ENCODE measurements at places on chromosomes 5 and 9.

DNA sequence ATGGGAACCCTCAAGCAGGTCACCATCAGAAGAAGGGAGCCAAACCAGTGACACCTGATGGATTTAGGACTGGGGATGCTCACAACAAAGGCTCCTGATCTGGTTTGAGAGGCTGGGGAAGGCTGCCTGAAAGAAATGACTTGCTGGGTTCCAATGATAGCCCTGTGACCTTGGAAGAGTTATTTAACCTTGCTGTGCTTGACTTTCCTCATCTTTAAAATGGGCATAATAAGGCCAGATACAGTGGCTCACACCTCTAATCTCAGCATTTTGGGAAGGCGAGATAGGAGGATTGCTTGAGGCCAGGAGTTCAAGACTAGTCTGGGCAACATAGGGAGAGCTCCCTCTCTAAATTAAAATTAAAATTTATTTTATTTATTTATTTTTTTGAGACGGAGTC is 63.6 kb upstream of the PSD2 start:
- no peak for DNase-seq

- no peak for DNase-seq
These were observed 185.2 kb upstream of the NREP start for GRCh38 chr5:111942201-111942600.

- no peak for DNase-seq
These were observed 3.9 kb upstream of the PCYOX1L start for GRCh38 chr5:149353911-149354310.

- DNase-seq, result no peak
These were observed 138.1 kb upstream of the TLE4 start for GRCh38 chr9:79433703-79434102.

- no peak for DNase-seq
These were observed 57.9 kb downstream of the DOCK8 start for GRCh38 chr9:272251-273213.

DNA sequence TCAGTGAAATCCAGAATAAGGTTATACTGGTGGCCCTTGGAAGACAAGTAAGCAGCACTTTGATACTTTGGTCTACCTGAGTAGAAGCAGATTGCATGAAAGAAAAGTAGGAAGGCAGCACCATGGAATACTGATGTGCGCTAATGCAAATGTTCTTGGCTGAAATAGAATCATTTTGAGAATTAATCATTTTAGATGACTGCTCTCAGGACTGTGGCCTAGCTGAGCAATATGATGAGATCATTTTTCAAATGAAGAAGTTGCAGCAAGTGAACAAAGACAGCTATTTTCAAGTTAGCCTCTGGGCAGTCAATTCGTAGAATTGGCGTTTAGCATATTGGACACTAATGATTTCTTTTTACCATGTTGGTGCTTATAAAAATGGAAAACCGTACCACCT is 483.5 kb downstream of the TMEM232 start:
- DNase-seq, result no peak

DNA sequence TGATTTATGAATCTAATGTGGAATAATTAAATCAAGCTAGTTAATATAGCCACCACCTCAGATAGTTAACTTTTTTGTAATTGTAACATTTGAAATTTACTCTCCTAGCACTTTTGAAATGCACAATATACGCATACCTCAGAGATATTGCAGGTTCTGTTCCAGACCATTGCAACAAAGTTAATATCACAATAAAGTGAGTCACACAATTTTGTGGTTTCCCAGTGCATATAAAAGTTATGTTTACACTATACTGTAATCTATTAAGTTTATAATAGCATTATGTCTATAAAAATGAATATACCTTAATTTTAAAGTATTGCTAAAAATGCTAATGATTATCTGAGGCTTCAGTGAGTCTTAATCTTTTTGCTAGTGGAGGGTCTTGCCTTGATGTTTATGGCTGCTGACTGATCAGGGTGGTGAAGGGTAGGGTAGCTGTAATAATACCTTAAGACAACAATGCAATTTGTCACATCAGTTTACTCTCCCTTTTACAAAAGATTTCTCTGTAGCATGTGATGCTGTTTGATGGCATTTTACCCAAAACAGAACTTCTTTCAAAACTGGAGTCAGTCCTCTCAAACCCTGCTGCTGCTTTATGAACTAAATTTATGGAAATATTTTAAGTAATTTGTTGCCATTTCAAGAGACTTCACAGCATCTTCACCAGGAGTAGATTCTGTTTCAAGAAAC is 235.1 kb upstream of the ADAMTSL1 start:
- DNase-seq, result no peak

GRCh38 chr9:135068776-135069415 is 18.6 kb upstream of the OLFM1 start:
- peak; percentile 13 for DNase-seq

DNA sequence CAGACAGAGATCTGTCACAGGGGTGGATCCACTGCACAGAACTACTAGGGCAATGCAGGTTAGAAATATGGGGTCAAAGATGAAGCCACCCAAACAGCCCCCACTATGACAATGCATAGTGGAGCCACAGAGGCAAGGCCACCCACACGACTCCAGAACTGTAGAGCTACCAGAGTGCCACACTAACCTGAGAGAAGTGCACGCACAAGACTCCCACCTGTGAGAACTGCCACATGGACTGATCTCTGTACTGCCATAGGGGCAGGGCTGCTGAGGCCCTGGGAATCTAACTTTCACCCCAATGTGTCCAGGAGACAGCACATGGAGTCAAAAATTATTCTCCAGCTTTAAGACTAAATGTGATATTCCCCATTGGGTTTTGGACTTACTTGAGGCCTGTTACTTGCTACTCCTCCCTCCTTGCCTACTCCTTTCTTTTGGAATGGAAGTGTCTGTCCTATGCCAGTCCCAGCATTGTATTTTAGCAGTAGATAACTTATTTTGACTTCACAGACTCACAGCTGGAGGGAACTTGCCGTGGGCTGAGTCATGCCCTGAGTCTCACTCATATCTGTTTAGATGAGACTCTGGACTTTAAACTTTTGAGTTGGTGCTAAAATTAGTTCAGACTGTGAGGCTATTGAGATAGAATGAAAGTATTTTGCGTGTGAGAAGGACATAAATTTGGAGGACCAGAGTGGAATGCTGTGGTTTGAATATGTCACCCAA is 853.3 kb downstream of the MAT2B start:
- no peak for DNase-seq

- peak; percentile 33 for DNase-seq
These were observed 196.5 kb upstream of the TBCA start for GRCh38 chr5:77972469-77973252.

DNA sequence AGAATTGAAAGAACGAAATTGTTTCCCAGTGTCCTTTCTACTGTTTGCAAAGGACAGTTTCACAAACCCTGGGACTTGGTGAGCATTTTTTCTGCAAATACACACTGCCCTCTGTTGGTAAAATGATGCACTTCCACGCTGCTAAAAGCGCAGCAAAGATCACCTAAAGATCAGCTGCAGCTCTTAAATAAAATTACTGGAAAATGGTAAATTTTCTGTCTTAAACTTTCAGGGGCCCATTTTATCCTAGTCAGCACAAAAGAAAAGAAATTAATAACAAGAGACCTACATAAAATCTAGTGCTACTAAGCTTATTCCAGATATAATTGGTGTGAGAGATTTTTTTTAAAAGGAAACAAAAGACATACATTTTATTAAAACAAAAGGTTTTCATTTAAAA is 566.0 kb downstream of the CAAP1 start:
- DNase-seq, result peak; percentile 29

- no peak for DNase-seq
These were observed 274.1 kb downstream of the NDUFS4 start for GRCh38 chr5:53834500-53834899.

DNA sequence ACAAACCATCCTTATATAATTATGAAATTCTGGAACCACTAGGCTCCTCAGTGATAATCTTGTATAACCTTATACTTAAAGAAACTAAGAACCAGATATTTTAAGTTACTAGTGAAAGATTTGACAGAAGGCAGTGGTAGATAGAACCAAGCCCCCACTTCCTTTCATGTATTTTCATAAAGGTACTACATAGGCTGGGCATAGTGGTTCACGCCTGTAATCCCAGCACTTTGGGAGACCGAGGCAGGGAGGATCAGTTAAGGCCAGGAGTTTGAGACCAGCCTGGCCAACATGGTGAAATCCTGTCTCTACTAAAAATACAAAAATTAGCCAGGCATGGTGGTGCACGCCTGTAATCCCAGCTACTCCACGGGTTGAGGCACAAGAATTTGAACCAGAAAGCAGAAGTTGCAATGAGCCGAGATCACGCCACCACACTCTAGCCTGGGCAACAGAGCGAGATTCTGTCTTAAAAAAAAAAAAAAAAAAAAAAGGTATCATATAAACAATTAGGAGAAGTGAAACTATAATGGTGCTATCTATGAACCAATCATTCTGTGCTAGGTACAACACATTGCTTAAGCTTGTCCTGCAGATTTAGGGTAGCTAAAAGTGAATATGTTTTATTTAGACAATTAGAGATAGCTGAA is 27.9 kb upstream of the DTWD2 start:
- DNase-seq, result no peak

DNA sequence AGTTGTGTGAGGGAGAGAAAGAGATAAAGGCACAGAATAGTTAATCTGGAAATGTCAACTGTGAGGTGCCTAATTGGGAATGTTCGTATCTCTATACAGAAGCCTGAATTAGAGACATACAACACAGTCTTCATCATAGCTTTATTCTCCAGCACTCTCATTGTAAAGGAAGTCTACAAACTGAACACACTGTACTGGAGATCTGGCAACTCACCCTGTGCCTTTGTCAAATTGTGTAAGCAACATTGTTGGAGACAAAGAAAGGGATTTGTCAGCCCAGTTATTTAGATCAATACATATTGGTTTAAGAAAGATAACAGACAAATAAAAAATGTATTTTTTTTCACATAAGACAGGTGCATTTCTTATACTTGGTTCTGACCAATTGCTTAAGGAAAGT is 832.9 kb upstream of the DMAC1 start:
- DNase-seq, result no peak

DNA sequence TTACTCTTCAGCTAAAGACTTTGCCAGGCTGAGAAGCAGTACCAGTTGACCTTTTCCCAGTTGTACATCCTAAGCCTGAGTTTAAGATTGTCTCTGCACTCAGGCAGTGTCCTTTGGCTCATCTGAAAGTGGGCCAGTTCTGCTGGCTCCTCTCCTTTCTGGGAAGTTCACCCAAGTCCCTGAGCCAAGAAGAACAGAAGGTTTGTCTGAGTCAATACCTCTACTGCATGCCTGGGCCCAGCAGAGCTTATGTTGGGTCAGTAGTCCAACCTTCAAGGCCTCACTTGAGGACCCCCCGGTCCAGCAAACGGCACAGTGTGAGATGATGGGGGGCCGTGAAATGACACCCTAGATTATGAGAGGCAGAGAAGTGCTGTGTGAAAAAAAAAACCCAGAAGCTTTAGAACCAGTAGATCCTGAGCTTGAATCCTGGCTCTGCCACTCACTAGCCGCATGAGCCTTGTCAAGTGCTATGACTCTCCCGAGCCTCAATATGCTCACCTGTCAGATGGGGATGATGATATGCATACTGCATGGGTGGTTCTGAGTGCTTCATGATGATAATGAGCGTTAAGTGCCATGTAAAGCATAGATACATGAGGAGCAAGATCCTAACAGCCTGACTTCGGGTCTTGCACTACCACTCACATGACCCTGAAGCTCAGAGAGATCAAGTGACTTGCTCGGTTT is 156.0 kb downstream of the MACROH2A1 start:
- DNase-seq, result no peak

DNA sequence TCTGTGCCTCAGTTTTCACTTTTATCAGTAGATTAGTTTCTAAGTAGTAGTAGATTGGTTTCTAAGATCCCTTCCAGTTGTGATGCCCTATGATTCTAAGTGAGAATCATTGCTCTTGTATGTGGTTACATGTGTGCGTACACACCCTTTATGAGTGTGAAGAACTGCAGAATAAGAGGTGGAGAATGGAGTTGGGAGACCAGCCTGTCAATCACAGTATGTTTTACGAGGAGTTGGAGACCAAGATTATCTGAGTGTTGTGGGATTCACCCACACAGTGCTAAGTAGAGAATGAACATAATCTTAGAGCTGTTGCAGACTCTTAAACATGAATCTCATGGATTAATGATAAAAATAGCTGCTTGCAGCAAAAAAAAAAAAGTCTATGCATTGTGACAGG is 37.6 kb downstream of the KIF24 start:
- DNase-seq, result no peak

- no peak for DNase-seq
These were observed 31.7 kb downstream of the FSTL4 start for GRCh38 chr5:133580618-133581017.

- no peak for DNase-seq
These were observed 15.8 kb upstream of the HMHB1 start for GRCh38 chr5:143796125-143796524.

DNA sequence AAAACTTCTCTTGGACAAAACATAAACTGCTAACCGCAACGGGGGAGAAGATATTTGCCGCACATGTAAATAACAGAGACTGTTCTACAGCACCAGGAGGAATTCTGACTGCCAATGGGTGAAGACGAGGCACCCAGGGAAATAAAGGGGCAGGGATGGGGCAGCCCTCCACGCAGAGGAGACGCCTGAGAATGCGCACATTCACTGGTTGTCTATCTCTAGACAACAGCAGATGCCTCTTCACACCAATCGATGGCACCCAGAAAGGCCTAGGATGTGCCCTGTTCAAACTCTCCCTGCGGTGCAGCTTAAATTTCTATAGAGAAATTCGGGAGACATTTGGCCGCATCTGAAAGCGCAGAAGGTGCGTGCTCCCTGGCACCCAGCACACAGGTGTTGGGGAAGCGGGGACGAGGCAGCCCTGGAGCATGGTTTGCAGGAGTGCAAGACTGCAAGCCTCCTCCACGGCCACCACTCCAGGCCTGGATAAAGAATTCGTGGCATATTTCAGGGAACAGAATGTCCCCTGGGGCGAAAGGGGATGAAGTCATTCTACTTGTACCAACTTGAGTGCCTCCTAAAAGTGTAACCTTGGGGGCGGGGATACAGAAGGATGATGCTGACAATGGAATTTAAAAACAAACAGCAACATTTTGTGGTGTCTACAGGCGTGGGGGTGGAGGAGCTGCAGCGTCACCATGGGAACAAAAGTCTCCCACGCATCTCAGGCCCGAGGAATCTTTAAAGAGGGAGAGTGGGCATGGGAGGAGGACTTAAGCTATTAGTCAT is 6.3 kb upstream of the IRX2 start:
- peak; percentile 38 for DNase-seq

GRCh38 chr9:21555911-21556310 is 73.8 kb upstream of the IFNE start:
- no peak for DNase-seq

All from glutamatergic neuron (in vitro differentiated cells).